ENCODE measurements at places on chromosomes 4 and X. TPM values are rescaled to one million over a fixed set of nuclear protein-coding genes. Genes with fewer than 3 reads are reported as not detected.

Gene YTHDC1
- total RNA-seq: 91.6 TPM

Gene BEND4
- 3.9 TPM for total RNA-seq

Gene TEC
- total RNA-seq: 6.4 TPM

Gene SPP1
- total RNA-seq: 52.0 TPM

Gene RGN
- total RNA-seq: 10.5 TPM

Gene NLRP2B
- 0.57 TPM for total RNA-seq

Gene GAGE12E
- not detected for total RNA-seq

Gene OTC
- total RNA-seq: 0.34 TPM

Gene FAM47E
- total RNA-seq: 15.1 TPM

Gene CSAG3
- total RNA-seq: not detected

Gene DDX53
- 2.3 TPM for total RNA-seq

Gene TNIP3
- not detected for total RNA-seq

Gene IL2RG
- 2.8 TPM for total RNA-seq

Gene DIPK2B
- total RNA-seq: 14.9 TPM

Gene ODAM
- total RNA-seq: not detected

Gene PTTG2
- total RNA-seq: not detected

Gene DNASE1L1
- total RNA-seq: 70.7 TPM

Gene BANK1
- 10.3 TPM for total RNA-seq

Gene HERC6
- total RNA-seq: 16.0 TPM

Gene SPANXN1
- not detected for total RNA-seq
